ENCODE measurements at places on chromosomes 12 and 14.

DNA sequence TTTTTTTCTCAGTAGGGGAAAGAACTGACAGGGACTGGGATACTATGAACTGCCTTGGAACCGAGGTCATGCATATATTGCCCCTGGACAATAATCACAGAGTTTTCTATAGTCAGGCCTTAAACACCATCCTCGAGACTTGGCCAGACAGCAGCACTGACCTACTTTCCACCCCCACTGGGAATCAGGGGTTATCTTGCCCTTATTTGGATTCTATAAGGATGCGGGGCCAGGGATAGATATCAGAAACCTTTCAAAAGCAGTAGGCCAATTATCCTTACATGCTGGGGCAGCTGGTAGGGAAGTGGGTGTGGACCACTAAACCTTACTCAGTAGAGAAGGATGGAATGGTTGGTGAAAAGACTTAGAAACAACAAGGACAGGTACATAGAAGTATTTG lies 2.0 kb downstream of the ZNF219 start:
- no peak for DNase-seq

DNA sequence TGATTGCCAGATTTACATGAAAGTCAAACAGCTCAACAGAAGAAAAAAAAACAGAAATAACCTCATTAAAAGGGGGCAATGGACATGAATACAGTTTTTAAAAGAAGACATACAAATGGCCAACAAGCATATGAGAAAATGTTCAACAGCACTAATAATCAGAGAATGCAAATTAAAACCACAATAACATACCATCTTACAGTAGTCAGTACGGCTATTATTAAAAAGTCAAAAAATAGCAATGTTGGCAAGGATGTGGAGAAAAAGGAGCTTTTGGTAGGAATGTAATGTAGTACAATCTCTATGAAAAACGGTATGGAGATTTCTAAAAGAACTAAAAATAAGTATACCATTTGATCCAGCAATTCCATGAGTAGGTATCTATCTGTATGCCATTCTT lies 272.1 kb downstream of the CEP128 start:
- no peak for DNase-seq

DNA sequence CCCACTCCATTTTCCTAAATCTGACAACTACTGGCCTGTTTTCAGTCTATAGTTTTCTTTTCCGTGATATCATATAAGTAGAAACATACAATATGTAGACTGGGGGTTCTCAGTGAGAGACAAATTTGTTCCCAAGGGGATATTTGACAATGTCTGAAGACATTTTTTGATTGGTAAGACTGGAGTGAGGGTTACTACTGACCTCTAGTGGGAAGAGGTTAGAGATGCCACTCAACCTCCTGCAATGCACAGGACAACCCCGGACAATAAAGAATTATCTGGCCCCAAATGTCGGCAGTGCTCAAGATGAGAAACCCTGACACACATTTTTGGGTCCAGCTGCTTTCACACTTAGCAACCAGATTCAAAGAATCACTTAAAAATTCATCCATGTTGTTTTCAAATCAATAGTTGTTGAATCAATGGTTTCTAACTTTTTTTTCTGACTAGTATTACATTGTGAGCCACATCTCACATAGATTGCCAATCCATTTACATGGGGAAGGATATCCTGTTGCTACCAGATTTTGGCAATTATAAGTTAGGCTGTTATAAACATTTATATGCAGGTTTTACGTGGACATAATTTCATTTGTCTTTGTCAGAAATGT lies 307.1 kb downstream of the RPL10L start:
- no peak for DNase-seq

GRCh38 chr12:7645395-7646177 lies 20.1 kb downstream of the APOBEC1 start:
- peak; percentile 52 for DNase-seq

- no peak for DNase-seq
Measured at GRCh38 chr12:31796270-31796951, 67.6 kb upstream of the AMN1 start.

DNA sequence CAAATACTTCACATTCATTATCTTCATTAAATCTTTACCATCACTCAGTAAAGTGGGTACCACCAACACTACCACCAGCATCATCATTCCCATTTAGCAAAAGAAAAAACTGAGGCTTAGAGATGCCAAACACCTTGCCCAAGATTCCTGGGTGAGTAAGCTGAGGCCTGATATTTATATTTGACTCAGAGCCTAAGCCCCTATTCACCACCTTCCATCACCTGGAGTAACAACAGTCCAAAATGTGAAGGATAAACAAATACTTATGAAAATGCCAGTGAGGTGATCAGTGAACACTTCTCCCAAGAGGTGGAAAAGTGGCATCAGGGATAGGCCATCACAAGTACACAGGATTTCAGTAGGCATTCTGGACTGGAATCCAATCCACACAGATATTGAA lies 3.7 kb downstream of the SLC38A1 start:
- no peak for DNase-seq

GRCh38 chr14:57575482-57575881 lies 81.8 kb upstream of the CCDC198 start:
- DNase-seq = no peak

DNA sequence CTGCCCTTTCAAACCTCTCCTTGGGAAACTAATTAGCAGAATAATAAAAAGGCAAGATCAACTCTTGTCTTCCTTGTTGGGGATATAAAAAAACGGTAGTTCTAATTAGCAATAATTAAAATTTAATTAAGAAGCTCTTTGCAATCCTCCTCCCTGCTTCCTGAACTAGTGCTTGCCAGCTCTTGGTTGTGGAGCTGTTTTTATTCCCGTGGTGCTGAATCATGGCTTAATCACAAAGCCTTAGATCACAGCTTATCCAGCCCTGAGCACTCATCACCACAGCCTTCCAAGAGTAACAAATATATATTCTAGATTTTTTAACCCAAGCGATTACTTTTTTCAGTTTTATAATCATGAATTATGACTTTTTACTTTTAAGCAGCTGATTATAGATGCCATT lies 63.2 kb upstream of the INSM2 start:
- no peak for DNase-seq

GRCh38 chr12:94938583-94938982 lies 64.9 kb downstream of the NDUFA12 start:
- DNase-seq = peak; percentile 16

DNA sequence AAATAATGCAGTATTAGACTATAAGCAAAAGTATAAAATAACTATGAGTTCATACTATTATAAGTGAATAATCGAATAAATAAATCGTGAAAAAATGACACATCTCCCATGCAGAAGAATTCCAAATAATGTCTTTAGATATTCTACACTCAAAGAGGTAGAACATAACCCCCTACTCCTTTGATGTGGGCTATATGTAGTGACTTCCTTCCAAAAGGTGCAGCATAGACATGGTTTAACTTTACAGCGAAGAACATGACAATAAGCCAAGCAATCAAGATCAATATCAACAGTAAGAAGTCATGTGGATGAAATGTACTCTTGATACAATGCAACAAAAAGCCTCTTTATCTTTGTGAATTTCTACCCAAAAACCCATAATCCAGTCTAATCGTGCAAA lies 46.0 kb upstream of the HIF1A start:
- peak; percentile 39 for DNase-seq

GRCh38 chr12:93918262-93918661 lies 230.1 kb upstream of the PLXNC1 start:
- DNase-seq = no peak

DNA sequence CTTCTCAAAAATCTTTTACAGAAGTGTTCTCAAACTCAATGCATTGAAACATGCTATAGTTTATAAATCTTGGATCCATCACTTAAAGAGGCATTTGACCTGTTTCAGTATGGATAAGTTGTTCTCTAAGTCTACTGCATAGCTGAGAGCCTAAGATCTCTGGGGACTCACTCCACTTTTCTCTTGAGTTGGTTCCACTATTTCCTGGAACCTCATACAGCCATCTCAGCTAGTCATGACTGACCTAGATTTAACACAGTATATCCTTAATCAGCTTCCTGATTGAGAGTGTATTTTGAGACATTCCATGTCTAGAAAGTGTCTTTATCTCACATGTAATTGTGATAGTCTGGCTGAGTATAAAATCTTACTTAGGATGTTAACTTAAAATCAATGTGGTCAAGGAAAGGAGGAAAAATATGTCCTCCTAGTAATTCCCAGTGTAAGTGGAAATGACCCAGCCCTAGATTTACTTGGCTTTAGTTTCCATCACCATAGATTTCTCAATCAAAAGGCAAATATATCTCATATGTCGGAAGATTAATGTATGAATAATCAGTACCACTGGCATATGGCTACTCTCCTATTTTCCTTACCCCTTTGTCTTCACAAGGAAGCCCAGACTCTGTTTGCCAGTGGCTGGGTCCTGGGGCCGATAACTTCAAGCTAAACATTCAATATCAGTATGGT lies 61.9 kb downstream of the KICS2 start:
- no peak for DNase-seq

- DNase-seq = no peak
Measured at GRCh38 chr12:26226629-26227360, 31.4 kb downstream of the SSPN start.

DNA sequence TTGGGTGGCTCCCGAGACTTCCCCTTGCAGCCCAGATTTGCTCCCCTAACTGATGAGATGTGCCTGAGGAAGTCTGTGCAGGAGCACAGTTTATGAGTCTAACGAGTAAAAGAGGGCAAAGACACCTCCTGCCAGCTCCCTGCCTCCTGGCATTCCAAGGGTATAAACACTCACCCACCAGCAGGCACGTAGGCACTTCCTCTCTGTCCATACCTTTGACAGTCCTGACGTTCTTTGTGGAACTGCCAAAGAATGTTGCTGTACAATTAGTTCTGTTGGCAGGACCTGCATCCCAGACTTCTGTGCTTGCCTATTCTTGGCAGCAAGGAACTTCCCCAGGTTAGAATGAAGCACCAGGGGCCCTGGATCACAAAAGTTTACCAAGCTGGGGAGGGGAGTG lies 889.3 kb downstream of the BCL11B start:
- no peak for DNase-seq

GRCh38 chr12:46470036-46470627 lies 97.6 kb upstream of the SLC38A2 start:
- peak; percentile 32 for DNase-seq

DNA sequence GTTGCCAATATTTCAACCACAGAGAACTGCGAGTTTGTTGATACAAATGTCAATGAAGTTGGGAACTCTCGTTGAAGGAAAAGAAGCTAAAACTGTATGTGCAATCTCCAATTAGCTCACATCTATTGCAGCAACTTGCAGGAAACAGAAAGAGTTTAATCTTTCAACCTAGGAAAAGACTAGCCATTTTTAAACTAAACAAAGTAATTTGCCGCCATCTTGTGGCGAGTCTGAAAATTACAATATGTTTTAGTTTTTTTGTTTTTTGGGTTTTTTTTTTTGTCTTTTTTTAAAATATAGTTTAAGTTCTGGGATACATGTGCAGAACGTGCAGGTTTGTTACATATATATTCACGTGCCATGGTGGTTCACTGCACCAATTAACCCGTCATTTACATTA lies 131.2 kb upstream of the FOXG1 start:
- no peak for DNase-seq

GRCh38 chr12:51897181-51897580 lies 9.3 kb downstream of the ANKRD33 start:
- DNase-seq = no peak

- no peak for DNase-seq
Measured at GRCh38 chr12:114636723-114637480, 47.1 kb downstream of the TBX3 start.

DNA sequence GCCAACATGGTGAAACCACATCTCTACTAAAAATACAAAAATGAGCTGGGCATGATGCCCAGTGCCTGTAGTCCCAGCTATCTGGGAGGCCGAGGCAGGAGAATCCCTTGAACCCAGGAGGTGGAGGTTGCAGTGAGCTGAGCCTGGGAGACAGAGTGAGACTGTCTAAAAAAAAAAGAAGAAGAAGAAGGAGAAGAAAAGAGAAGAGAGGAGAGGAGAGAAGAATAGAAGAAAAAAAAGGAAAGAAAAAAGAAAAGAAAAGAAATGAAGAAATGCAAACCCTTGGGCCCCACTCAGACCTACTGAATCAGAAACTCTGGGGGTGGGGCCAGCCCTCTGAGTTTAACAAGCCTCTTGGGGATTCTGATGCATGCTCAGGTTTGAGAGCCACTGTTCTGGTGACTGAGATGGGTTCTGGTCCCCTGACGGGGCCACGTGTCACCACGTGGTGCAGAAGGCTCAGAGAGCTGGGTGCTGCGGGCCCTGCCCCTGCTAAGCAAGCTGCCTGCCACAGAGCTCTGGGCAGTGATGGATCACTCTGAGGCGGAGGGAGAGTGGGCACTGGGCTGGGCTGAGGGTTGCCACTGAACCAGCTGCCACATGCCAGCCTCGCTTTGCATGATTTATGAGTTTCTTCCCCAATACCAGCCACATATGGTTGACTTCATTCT lies 37.5 kb downstream of the ERH start:
- DNase-seq = no peak

DNA sequence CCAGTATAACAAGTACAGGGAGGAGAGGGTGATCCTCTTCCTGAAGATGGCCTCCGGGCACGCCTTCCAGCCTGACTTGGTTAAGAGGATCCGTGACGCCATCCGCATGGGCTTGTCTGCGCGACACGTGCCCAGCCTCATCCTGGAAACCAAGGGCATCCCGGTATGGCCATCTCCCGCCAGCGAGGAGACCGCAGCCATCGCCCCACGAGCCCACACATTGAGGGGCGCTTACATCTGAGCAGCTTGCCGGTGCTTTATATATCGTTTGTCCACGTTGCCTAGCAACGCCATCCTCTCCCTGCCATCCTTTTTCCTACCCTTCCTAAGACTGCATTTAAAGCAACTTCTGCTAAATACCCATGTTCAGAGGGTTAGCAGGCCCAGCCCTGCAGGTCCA lies 71.5 kb downstream of the AACS start:
- no peak for DNase-seq

- DNase-seq = peak; percentile 82
Measured at GRCh38 chr12:12376646-12377448, 20.0 kb downstream of the BORCS5 start.

DNA sequence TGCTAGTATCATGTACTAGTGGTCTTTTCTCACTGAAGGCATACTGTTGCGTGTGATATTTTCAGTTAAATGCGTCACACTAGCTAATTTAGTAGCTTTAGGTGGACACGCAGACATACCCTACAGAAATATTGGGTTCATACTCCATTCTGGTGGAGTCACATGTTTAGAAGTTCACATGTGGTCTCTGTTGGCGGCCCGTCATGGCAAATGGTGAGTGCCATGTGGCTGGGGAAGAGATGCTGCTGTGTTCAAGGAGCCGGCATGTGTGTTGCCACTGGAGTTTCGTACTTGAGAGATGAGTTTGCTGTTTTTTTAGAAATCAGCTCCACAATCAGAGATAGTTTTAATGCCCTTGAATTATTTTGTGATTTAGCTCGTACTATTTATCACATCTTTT lies 454.6 kb downstream of the PCNX1 start:
- DNase-seq = no peak
